Fibroblast of skin of back (primary cell): ENCODE measurements at places on chromosomes 3 and 15.
A peak's percentile ranks its signal among the peaks of the same experiment; 100 is the strongest.

- no peak for DNase-seq
Observed at GRCh38 chr3:192916371-192917027, 1.2 kb downstream of the MB21D2 start.

- DNase-seq, result peak; percentile 58
Observed at GRCh38 chr3:119589102-119589773, 8.4 kb upstream of the PLA1A start.

GRCh38 chr3:31240466-31240865, 292.3 kb upstream of the STT3B start:
- DNase-seq, result no peak

DNA sequence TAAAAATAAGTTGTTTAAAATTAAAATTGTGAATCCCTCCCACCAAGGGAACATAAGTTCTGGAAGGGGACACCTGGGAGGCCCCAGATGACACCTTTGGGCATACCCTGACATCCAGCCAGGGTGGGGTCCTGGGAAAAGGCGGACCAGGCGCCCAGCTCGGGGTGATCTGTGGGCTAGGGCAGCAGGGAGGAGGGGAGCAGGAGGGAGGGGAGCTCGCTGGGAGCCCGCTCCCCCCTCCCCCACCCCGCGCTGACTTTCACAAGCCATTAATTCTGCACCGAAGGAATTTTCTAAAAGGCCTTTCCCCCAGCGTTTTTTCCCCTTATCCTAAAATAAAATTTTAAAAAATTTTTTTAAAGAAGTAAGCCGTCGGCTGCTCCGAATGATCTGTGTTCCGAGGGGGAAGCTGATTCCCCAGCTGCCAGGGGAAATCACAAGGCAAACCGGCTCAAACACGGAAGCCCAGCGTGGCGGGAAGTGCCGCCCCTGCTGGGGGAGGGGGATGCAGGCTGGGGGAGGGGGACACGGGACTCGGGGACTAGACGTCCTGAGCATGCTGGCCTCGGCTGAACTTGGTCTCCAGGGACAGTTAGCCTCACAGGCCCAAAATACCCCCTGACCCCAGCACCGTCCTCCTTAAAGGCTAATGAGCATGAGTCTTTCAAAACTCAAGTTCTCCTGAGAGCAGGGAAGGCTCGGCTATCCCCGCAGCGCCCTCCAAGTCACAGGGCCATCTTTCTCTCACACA, 13.9 kb downstream of the PLXND1 start:
- DNase-seq, result no peak

DNA sequence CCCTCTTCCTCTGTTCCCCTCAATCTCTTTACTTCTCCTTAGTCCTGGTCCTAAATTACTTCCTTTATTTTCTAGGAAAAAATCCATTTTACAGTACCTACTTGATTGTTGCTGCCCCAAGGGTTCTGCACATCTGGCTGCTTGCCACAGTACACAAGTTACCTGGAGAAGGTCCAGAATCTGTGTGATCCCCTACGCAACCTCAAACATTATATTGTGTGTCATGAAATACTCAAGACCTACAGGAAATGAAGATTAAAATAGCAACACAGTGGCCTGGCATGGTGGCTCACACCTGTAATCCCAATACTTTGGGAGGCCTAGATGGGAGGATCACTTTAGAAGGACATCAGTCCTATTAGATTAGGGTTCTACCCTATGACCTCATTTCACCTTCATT, 48.7 kb downstream of the PRKAR2A start:
- DNase-seq, result no peak

DNA sequence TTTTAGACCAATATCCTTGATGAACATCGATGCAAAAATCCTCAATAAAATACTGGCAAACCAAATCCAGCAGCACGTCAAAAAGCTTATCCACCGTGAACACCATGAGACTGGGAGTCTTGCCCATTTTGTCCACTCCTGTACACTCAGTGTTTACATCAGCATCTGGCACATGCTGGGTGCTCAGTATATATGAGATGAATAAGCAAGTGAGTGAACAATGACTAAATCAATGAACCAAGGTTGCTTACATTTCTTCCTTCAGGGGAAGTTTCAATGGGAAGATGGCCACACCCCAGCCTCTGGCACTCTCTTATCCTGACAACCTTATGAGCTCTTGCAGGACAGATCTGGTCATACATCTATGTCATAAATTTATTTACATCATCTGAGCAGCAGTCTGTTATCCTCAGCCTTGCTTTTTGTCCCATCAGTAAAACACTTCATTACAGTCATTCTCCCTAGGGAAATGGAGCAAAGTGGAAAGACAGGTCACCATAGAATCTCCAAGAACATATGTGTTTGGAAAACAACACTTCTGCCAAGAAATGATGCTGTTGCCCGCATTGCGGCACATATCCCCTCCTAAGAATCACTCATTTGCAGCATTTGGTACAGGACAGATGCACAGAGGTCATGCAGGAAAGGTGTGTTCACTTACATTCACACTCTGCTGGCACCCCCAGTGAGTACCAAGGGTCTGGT, 171.8 kb upstream of the EIF1B start:
- no peak for DNase-seq

GRCh38 chr3:37295925-37296324, 121.5 kb upstream of the LRRFIP2 start:
- no peak for DNase-seq
